ENCODE measurements at places on chromosomes 11 and 22.

DNA sequence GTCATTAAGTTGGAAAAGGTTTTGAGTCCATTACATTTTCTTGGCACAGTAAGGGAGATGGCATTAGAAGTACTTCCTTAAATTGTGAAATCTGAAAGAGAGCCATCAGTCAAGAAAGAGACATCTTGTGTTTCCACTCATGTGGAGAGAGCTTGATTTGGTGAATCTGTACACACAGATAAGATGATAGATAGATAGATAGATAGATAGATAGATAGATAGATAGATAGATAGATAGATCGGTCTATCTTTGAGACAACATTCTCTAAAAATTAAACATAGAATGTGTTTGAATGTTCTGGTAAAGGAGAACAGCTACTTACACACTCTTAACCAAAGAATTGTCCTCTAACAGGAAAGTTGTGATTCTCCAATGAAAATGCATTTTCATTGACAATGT lies 76.2 kb downstream of the TTC17 start:
- no peak for DNase-seq

DNA sequence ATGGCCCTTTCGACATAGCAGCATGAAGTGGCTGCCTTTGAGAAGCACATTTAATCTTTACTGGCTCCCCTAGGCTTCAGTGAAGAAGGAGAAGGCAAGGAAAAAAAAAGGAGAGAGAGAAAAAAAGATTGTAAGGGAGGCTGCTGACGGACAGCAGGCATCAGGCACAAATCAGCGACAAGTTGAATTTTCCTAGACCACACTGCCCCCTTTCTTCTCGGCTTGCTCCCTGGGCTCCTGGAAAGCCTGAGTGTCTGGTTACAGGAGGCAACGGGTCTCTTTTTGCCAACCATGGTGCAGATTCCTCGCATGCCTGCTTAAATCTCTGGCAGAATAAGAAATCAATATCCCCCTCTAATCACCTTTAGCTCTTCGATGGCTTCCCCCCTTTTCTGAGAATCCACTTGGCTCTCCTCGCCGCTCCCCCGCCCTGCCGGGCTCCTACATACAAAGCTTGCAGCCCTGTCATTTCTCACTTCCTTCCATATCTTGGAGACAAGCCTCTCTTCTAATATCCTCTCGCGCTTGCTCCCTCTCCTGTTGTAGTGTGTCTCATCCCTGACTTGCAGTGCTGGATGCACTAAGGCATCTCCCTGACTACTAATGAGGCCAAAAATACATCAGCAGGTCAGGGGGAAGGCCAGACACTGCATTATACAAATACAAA lies 14.3 kb downstream of the BLID start:
- no peak for DNase-seq

GRCh38 chr22:43879901-43880540 lies 11.8 kb downstream of the PNPLA5 start:
- DNase-seq, result no peak

- DNase-seq, result no peak
Measured at GRCh38 chr11:45500451-45500850, 165.0 kb downstream of the CHST1 start.

GRCh38 chr11:118126082-118126838 lies 26.4 kb downstream of the SCN4B start:
- no peak for DNase-seq

DNA sequence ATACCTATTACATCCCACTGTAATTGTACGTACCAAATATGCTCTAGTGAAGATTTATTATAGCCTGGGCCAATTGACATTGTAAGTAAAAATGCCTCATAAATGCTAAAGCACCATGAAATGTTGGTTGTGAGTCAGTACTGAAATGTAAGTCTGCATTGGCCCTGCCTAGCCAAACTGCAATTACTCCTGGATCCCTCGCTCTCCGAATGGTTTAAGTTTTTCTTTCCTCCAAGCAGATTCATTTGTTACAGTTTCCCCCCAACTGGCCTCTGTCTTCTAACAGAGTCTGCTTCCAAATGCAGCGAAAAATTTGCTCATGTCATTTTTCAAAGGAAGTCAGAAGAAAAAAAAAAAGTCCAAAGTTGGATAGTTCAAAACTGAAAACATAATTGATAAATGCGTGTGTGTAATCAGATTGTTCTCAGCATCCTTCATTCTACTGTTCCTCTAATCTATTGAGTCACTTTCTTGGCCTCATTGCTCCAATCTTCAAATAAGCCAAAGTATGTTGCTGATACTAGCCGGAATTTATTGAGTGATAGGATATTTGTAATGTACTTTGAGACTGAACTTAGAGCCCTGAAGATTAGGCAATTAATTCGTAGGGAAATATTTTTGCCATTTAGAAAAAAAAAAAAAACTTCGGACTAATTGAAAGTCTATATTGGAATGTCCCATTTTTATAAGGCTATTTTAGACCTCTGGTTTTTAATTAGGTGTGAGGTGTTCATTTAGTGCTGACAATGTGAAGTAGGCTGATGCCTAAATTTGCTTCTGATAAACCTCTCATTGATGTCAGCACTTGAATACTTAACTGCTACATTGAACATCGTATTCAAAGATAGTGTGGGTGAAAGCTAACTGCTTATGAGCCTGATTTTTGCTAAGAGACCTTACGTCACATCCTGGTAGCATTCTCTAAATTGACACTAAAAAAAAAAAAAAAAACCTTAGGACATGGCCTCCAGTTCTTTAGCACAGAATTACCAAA lies 93.4 kb downstream of the WT1 start:
- no peak for DNase-seq

DNA sequence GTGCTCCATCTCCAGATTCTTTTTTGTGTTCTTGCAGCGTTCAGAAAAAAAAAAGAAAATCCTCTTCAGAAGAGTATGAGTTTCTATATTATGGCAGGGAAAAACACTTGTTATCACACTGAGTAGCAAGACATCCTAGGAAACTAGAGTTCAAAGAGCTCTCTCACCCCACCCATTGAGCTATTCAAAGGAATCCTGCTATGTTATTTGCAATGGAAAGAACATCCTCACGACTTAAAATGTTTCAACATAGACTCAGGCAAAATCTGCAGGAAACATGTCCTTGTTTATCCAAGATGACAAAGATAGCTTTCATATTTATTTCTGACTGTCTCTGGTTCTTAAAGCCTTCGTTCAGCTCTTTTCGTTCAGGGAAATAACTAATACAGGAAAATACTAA lies 331.6 kb upstream of the ANO5 start:
- no peak for DNase-seq

GRCh38 chr11:112942966-112943643 lies 18.1 kb upstream of the NCAM1 start:
- DNase-seq, result no peak

DNA sequence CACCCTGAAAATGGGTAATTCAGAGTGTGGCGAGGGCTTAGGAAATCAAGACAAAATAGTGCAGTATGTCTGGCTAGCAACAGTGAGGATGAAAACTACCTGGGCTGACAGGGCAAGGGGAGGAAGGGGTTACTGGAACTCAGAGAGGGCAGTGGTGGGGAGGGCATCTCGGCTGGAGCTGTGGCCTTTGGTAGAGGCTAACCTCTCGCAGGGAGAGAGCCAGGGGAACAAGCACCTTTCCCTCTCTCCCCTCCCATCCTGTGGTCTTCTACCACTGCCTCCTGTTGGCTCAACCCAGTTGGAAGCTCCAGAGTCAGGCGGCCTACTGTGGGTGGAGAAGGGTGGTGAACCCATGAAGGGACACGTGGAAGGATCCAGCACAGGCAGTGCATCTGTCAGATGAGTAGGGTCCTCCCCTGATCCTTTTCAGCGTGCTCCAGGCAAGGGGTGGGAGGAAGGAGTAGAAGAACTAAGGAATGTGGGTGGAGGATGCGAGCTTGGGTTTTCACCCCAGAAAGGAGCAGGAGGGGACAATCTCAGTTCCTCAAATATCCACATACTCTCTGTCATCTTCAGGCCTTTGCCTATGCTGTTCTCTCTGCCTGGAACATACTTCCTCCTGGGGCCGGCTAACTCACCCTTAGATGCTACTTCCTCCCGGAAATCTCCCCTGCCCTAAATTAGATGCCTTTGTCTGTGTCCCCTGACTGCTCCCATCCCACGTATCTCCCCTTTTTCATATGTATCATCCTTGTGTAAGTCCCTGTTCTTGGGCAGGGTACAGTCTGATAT lies 6.2 kb upstream of the KCNE3 start:
- no peak for DNase-seq

GRCh38 chr22:21972293-21972779 lies 10.3 kb downstream of the TOP3B start:
- peak; percentile 52 for DNase-seq

GRCh38 chr22:31929167-31929930 lies 15.0 kb upstream of the YWHAH start:
- no peak for DNase-seq

DNA sequence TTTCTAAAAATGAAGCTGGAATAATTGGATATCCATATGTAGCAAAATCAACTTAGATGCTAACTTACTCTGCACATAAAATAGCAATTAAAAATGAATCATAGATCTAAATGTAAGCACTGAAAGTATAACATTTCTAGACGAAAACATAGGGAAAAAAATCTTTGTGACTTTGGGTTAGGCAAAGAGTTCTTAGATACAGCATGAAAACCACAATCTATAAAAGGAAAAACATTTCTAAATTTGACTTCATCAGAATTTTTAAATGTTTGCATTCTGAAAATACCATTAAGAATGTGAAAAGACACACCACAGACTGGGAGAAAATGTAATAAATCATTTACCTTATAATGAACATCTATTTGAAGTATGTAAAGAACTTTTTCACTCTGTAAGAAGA lies 128.8 kb downstream of the APIP start:
- no peak for DNase-seq

Data from CD4-positive, alpha-beta T cell treated with Interferon alpha-2 for 1 hour (primary cell).